Cardiac muscle cell (in vitro differentiated cells and primary cell): ENCODE measurements at places on chromosomes 1 and 21.
A peak's percentile ranks its signal among the peaks of the same experiment; 100 is the strongest.

- peaks cover 7% of the 10 kb centered on the region for H3K4me1 ChIP-seq
- H3K27me3 ChIP-seq: no peaks in the 10 kb centered on the region
- DNase-seq: no peak
- H3K27ac ChIP-seq: no peak overlapping the region
- H3K4me3 ChIP-seq: no peak overlapping the region
- H3K36me3 ChIP-seq: no peaks in the 10 kb centered on the region
Measured at GRCh38 chr1:202168861-202169260, 8.5 kb upstream of the PTPN7 start.

DNA sequence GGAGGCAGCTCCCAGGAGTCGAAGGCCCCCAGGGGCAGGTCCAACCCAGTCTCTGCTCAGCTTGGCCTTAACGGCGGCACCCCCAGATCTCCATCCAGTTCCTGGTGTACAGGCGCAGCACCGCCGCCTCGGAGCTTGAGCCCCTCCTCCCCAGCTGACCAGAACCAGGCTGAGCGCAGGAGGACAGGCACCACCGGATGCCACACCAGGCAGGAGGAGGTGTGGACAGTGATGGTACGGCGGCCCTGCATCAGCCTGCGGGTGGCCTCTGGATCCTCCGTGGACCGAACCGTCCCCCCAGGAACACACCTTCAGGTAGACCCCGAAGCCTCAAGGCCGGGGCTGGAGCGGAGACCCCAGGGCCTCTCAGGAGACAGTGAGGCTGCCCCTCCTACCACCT lies 16.4 kb downstream of the SLC66A1 start:
- H3K4me3 ChIP-seq: no peak overlapping the region
- peaks cover 5% of the 10 kb centered on the region for H3K36me3 ChIP-seq
- no peak overlapping the region for H3K27ac ChIP-seq
- no peak for DNase-seq
- no peaks in the 10 kb centered on the region for H3K27me3 ChIP-seq

DNA sequence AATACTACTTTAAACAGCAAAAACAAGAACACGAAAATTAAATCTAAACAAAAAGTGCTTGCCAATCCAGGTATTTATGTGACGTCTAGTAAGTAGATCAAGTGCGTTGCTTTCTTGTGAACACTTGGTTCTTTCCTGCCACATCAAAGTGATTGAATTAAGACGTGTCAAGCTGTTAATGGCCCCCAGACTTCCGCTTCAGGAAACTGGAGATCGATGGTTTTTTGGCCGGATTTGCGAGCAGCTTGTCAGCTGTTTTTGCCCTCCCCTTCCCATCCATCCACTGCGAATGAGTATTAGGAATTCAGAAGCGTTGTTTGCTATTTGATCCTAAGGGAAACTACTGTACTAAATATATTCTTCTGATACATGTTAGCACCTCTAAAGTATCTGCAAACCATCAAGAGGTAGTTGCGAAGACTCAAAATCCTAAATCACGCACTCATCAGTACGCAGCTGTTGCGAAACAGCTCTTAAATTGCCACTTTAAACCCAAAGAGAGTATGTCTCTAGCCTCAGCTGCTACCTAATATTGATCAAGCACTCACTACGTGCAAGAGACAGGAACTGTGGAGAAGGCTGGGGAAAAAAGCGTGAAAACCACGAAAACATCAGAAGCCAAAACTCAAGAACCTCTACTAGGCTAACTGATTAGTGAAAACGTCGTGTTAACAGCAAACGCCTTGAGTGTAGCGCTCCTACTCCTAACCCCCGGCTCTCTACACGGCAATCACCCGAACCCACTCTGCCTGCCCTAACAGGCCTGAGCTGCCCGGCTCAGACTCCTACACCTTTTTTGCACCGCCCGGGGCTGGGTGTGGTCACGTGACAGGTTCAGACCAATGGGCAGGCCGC lies 473 bp upstream of the BRDT start:
- no peak overlapping the region for H3K27ac ChIP-seq
- H3K27me3 ChIP-seq: no peaks in the 10 kb centered on the region
- DNase-seq: no peak
- no peak overlapping the region for H3K4me3 ChIP-seq
- H3K36me3 ChIP-seq: no peaks in the 10 kb centered on the region

DNA sequence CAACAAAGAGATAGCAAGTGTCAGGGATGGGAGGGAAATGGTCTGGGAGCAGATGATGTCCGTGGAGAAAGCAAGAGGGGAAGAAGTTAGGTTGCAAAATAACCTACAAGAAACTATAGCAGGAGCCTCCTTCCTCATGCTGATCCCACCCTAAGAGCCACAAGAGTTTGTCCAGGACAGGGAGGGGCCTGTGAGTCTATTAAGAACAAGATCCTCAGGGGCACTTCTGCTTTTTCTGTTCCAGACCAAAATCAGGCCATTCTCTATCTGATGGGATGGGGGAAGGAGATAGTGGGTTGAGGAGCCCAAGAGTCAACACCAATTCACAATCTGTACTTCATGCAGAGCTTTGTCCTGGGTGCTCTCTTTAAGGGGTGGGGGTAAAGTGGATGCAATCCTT lies 7.7 kb upstream of the ATP1A4 start:
- no peak overlapping the region for H3K27ac ChIP-seq
- no peaks in the 10 kb centered on the region for H3K4me1 ChIP-seq
- no peaks in the 10 kb centered on the region for H3K36me3 ChIP-seq
- H3K4me3 ChIP-seq: no peak overlapping the region
- no peaks in the 10 kb centered on the region for H3K27me3 ChIP-seq
- DNase-seq: no peak

DNA sequence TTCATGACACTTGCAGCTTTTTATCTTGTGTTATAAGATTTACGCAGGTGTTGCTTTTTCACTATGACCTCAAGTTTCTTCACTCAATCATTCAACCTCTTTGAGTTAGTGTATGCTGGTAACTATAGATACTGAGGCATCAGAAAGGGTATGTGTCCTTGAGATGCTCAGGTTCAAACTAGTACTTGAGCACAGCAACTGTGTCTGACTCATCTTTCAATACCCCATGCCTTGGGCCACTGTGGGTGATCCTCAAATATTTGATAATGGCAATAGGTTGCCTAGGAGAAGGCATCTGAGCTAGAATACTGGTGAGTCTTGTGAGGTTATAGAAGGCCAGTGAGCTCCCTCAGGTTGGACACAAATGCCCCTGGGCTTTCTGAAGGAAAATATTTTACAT lies 88.1 kb upstream of the SPATA6 start:
- no peak for DNase-seq
- no peaks in the 10 kb centered on the region for H3K36me3 ChIP-seq
- peaks cover 34% of the 10 kb centered on the region for H3K27me3 ChIP-seq

DNA sequence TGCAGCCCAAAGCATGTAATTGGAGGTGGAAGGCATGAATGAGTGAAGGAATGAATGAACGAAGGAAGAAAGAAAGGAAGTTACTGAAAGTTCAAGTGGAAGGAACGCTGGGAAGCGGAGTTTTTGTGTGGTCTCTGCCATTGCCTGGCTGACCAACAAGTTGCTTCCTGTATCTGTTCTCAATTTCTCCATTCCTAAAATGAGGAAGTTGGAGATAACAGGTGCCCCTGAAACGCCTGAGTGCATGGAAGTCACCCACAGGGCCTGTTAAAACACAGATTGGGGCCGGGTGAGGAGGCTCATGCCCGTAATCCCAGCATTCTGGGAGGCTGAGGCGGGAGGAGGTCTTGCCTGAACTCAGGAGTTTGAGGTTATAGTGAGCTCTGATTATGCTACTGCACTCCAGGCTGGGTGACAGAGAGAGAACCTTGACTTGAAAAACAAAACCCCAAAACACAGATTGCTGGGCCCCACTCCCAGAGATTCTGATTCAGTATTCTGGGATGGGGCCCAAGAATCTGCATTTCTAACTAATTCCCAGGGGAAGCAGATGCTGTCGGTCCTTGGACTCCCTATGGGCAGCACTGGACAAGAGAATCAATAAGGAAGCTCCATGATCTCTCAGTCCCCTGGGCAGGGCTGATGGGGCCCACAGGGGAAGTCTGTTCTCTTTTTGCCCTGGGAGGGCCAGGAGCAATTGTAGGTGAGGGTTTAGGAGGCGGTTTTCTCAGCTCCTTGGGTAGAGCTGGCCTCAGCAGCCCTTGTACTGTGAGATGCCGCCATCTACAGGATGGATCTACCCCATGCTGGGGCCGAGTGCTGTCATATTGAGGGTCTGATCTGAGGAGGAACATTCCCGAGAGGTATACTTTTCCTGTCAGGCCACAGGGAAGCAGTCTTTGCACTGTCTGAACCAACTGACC lies 3.3 kb upstream of the CNR2 start:
- H3K36me3 ChIP-seq: no peaks in the 10 kb centered on the region
- H3K4me3 ChIP-seq: no peak overlapping the region
- H3K27me3 ChIP-seq: no peaks in the 10 kb centered on the region
- peak; percentile 83 for DNase-seq

- H3K36me3 ChIP-seq: no peaks in the 10 kb centered on the region
- H3K27ac ChIP-seq: no peak overlapping the region
- H3K27me3 ChIP-seq: no peaks in the 10 kb centered on the region
- no peak overlapping the region for H3K4me3 ChIP-seq
Measured at GRCh38 chr1:157626099-157626498, 28.2 kb upstream of the FCRL4 start.

- no peak for DNase-seq
- H3K36me3 ChIP-seq: no peaks in the 10 kb centered on the region
- no peak overlapping the region for H3K27ac ChIP-seq
- no peak overlapping the region for H3K4me3 ChIP-seq
- no peaks in the 10 kb centered on the region for H3K27me3 ChIP-seq
- peaks cover 8% of the 10 kb centered on the region for H3K4me1 ChIP-seq
Measured at GRCh38 chr1:56098946-56099345, 480.4 kb downstream of the PLPP3 start.

- DNase-seq: no peak
- peaks cover 21% of the 10 kb centered on the region for H3K4me1 ChIP-seq
- H3K36me3 ChIP-seq: no peaks in the 10 kb centered on the region
- H3K27ac ChIP-seq: peak overlapping the region; percentile 2
Measured at GRCh38 chr1:21294266-21294989, 4.2 kb upstream of the ECE1 start.

GRCh38 chr1:7387053-7387927 lies 383.8 kb upstream of the VAMP3 start:
- no peaks in the 10 kb centered on the region for H3K36me3 ChIP-seq
- no peak overlapping the region for H3K4me3 ChIP-seq
- DNase-seq: no peak
- H3K27ac ChIP-seq: no peak overlapping the region
- no peaks in the 10 kb centered on the region for H3K27me3 ChIP-seq

DNA sequence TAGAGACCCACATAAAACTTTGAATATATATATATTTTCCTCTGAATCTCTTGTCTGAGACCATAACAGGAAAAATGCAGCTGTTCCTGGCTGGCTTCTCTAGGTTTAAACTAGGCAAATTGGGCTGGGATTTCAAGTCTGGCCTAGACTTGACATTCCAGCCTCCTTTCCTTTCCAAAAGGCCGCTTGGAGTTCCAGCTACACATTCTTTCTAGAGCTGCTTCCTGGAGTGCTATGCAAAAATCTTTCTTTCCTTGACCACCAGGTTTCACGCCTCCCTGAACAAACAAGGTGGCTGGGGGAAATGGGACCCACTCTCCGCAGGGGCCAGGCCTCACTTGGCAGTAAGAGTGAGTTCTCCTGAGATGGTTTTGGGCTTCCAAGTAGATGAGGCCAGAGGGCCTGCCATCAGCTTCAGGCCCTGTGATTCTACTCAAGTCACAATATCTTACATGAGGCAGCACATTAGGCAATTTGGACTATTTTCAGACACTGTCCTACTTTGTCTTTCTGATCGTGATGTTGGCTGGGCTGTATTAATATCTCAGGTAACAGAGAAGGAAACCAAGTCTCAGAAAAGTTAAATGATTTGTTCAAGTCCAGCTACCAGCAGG lies 102.4 kb downstream of the FAM78B start:
- no peak for DNase-seq
- no peaks in the 10 kb centered on the region for H3K27me3 ChIP-seq
- no peaks in the 10 kb centered on the region for H3K4me1 ChIP-seq
- H3K4me3 ChIP-seq: no peak overlapping the region
- no peaks in the 10 kb centered on the region for H3K36me3 ChIP-seq

GRCh38 chr1:91617285-91617765 lies 116.7 kb downstream of the CDC7 start:
- no peaks in the 10 kb centered on the region for H3K27me3 ChIP-seq
- DNase-seq: peak; percentile 21
- H3K36me3 ChIP-seq: no peaks in the 10 kb centered on the region

- no peaks in the 10 kb centered on the region for H3K4me1 ChIP-seq
- no peak overlapping the region for H3K4me3 ChIP-seq
- H3K27ac ChIP-seq: no peak overlapping the region
- DNase-seq: no peak
- no peaks in the 10 kb centered on the region for H3K36me3 ChIP-seq
- H3K27me3 ChIP-seq: no peaks in the 10 kb centered on the region
Measured at GRCh38 chr1:30322859-30323257, 400.5 kb downstream of the MATN1 start.

DNA sequence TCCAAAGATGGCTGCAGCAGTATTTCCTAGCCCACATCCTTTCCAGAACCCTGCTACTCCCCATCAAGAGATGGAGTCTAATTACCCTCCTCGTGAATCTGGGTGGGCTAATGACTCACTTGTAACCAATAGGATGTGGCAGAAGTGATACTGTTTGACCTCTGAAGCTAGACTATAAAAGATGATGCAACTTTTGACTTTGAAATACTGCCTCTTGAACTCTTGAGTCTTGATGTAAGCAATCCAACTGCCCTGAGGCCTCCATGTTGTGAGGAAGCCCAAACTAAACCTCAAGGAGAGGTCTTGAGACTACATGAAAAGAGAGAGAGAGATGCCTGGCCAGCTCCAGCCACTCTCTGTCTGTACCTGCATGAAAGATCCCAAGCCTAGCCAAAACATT lies 29.5 kb downstream of the LMO4 start:
- H3K4me3 ChIP-seq: no peak overlapping the region
- DNase-seq: no peak
- peak overlapping the region; percentile 96 for H3K27ac ChIP-seq
- no peaks in the 10 kb centered on the region for H3K27me3 ChIP-seq

DNA sequence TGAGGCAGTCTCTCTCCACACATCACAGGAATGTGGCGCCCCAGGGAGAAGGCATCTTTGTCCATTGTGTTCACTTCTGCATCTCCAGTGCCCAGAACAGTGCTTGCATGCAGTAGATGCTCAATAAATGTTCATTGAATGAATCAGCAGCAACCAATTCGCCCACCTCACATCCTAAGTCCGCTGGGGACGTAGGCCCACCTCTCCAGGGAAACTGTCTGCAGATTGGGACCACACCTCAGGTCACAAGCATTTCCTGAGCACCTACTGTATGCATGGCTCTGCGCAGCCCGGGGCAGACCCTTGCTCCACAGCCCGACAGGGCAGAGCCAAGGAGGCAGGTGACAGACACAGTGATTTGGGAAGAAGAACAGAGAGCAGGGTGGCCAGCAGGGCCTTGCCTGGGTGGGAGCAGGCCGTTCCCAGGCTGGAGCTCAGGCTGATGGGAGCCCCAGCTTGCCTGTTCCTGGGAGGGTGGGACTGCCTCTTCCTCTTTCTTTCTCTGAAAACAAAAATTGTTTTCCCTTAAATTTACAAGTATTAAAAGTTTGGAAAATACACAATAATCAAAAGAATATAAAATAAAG lies 25.8 kb upstream of the RUNX3 start:
- no peaks in the 10 kb centered on the region for H3K36me3 ChIP-seq
- no peaks in the 10 kb centered on the region for H3K4me1 ChIP-seq
- no peaks in the 10 kb centered on the region for H3K27me3 ChIP-seq
- no peak for DNase-seq
- no peak overlapping the region for H3K4me3 ChIP-seq
- no peak overlapping the region for H3K27ac ChIP-seq

GRCh38 chr1:245129319-245130240 lies 25.2 kb upstream of the KIF26B start:
- H3K27ac ChIP-seq: no peak overlapping the region
- H3K4me1 ChIP-seq: no peaks in the 10 kb centered on the region
